Inflammatory macrophage (primary cell): ENCODE measurements at places on chromosomes 1 and 21.

- no peak for DNase-seq
Observed at GRCh38 chr1:41357451-41358101, 3.7 kb upstream of the FOXO6 start.

DNA sequence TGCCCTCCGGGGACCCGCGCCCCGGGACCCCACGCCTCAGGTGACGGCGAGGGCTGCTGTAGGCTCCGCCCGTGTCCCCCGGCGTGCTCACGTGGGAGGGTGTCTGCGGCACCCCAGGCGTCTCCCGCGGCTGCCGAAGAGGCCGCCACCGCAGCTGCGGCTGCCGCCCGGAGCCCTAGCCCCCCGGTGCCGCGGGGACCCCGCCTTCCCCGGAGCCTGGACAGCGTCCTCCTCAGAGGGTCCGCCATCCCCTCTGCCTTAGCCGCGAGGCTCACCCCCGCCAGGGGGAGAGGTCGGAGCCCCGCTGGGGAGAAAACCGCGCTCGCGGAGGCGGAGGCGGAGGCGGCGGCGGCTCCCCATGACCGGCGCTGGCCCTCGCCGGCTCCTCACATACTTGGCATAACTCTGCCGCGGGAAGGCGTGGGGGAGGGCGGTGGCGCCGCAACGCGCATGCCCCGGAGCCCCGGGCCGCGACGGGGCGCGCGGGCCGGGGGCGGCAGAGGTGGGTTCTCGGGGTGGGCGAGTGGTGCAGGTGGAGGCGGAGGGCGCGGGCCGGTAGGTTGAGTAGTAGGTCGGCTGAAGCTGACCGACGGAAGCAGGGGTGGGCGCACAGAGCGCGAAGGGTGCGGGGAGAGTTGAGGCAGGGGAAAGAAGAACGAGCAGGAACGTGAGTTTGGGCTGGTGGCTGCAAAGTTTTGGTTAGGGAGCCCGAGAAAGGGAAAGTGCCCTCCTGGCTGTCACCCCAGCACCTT, 700 bp upstream of the SYDE2 start:
- peak; percentile 35 for DNase-seq

DNA sequence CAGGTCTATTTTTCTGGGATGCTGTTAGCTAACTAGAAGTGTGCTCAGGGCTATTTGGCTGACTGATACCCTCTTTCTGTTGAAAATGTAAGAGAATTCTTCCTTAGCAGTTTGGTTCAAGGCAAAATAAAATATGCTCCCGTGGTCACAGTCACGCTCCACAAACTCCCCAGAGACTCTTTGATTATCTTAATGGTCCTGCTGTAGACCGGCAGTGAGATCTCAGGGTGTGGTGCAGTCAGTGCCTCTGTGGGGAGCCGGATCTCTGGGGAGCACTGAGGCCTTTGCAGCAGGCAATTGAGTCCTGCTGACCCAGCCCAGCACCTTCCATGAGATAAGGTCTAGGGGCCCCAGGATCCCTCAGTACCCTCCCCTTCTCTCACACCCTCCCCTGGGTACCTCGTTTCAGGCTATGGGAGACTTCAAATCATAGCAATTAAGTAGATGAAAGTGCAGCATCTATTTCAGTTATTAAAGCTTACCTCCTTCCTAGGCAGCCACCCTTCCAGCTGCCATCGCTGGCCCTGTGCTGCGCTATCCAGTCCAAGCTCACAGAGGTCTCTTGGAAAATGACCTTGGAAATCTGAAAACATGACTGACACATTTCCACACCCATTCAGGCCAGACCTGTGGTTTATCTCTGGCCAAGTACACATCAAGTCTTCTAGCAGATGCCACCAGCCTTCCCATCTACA, 98.1 kb downstream of the SEC16B start:
- no peak for DNase-seq

GRCh38 chr21:41068967-41069642, 98.9 kb upstream of the BACE2 start:
- DNase-seq: peak; percentile 37

DNA sequence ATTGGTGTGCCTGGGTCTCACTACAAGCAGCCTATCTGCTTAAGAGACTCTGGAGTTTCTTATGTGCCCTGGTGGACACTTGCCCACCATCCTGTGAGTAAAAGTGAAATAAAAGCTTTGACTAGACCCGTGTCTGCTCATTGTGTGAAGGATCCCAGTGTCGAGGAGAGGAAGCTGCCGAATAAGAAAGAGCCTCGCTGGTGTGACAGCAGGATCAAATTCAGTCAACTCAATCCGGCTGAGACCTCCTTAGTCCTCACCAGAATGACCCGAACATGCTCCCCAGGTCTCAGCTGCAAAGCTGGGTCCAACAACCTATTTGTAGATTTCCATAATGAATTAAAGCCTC, 14.8 kb downstream of the CD2 start:
- no peak for DNase-seq

DNA sequence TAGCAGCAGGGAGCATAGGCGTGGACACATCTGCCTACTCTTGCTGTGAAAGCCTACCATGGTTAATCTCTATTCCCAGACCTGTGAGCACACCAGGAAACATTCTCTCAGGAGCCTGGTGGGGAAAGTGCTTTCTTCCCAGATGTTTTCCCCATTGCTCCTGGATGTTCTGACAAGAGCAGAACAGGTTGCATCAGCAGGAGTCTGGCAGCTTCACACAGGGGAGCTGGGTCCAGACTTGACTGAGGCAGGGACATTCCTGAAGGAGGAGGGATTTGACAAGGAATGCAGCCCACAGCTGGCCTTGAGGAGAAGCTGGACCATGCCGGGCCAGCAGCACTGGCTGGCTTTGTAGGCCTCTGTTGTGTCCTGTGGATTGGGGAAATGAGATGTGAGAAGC, 21.0 kb upstream of the ARTN start:
- DNase-seq: no peak

- no peak for DNase-seq
Observed at GRCh38 chr1:236492378-236492777, 31.4 kb upstream of the LGALS8 start.

DNA sequence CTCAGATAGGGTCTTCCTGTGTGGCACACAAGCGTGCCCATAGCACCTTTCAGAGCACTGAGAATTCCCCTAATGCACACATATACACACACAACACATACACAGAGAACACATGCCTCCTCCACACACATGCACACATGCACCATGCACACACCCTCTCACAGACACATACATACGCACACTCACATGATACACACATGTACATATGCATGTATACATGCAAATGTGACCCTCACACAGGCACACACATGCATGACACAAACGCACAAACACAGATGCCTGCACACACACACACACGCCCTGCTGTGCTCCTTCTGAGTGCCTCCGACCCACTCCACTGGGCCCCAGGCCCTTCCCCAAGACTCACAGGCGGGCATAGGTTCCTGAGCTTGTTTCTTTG, 251.0 kb downstream of the PTPRU start:
- DNase-seq: no peak

- no peak for DNase-seq
Observed at GRCh38 chr1:223345720-223346119, 18.3 kb downstream of the SUSD4 start.

DNA sequence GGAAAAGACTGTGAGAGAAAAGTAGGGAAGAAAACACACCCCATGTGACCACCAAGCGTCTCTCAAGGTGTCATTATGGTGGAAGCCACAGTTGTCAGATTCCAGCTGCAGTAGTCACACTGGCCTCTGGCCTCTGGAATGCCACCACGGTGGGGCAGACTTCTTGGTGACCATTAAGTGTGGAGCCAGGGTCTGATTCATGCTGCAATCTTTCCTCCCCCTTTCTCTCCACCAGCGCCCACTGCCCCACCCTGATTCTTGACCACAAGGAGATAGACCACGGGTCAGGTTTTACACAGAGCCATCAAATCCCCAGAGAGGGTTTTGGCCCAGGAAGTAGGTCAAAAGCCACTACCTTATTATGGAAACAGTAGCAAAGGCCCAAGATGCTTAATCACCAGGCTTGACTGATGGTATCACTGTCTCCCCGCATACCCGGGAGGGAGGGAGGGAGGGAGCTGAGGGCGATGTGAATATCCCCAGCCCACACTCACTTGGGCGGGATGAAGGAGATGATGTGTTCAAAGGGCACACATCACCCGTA, 52.7 kb upstream of the GRHL3 start:
- no peak for DNase-seq

GRCh38 chr1:70048336-70049094, 156.9 kb downstream of the LRRC40 start:
- DNase-seq: no peak

DNA sequence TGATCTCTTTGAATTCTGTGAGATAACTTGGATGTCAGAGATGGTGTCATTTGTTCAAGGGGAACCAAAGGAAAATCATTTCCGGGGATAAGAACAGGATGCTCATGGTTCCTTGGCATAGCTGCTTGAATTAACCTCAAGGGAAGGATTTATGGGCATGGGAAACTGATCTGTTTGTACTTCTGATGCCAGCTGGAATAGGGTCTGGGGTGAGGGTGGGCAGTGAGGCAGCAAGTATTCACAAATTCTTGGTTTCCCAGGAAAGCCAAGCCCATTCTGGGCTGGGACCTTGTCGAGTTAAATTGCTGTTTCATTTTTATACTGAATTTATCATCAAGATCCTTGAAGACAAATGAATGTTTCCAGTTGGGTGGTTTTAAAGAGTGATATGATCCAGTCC, 14.1 kb downstream of the INTS3 start:
- DNase-seq: no peak

GRCh38 chr1:93625582-93626327, 55.9 kb downstream of the BCAR3 start:
- DNase-seq: no peak

DNA sequence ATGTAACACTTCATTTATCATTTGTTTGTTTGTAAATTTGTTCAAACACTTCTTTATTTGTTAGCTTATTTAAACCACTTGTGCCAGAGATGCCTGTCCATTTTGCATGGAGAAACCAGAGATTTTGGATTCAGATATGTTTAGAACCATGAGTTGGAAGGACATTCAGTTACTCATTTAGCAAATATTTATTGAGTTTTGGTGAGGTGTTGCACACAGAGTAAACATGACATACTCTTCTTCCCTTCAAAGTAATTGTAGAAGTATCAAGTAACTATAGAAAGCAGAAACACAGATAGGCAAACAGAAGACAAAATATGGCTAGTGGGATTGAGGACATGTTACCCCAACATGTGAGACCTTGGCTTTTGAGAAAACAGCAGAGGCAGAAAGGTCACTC, 136.8 kb upstream of the USP25 start:
- DNase-seq: no peak

- no peak for DNase-seq
Observed at GRCh38 chr1:211247921-211248320, 11.2 kb upstream of the RCOR3 start.

DNA sequence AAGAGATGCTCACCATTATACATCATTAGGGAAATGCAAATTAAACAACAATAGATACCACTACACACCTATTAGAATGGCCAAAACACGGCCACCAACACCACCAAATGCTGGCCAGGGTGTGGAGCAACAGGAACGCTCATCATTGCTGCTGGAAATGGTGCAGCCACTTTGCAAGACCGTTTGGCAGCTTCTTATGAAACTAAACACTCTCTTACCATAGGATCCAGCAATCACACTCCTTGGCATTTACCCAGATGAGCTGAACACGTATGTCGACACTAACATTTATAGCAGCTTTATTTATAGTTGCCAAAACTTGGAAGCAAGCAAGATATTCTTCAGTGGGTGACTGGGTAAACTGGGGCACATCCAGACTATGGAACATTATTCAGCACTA, 28.9 kb upstream of the ADARB1 start:
- no peak for DNase-seq

GRCh38 chr1:25568834-25569596, 25.6 kb downstream of the LDLRAP1 start:
- no peak for DNase-seq

DNA sequence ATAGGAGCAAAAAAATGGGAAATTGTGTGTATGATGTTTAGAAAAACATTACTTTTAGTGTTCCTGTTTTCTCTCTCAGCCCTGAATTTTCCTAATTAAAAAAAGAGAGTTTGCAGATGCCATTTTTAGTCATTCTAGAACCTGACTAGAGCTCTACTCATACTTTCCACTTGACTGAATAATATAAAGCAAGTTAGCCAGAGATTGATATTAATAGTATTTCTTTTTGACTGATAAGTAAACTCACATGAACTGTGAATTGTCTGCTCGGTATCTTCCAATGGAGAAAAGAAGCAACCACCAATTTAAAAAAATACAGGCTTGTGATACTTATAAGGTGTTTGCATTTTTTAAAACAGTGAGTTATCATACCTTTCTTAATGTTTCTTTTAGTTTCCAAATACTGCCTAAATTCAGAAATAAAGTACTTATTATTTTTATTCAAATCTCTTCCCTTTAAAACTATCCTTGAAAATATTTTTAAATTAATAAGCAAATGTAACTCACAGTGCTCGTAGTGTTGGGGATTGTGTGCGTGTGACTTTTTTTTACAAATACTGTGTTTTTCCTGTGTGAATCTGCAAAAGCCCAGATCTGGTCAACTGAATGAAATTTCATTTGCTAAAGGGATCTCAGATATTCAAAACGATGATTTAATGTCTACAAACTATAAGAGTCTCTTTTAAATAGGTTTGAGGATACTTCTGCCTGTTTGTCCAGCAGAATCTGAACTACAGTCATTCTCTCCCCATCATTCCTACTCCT, 9.8 kb downstream of the RAP1A start:
- DNase-seq: no peak

- DNase-seq: no peak
Observed at GRCh38 chr1:101407505-101408211, 170.8 kb downstream of the S1PR1 start.

DNA sequence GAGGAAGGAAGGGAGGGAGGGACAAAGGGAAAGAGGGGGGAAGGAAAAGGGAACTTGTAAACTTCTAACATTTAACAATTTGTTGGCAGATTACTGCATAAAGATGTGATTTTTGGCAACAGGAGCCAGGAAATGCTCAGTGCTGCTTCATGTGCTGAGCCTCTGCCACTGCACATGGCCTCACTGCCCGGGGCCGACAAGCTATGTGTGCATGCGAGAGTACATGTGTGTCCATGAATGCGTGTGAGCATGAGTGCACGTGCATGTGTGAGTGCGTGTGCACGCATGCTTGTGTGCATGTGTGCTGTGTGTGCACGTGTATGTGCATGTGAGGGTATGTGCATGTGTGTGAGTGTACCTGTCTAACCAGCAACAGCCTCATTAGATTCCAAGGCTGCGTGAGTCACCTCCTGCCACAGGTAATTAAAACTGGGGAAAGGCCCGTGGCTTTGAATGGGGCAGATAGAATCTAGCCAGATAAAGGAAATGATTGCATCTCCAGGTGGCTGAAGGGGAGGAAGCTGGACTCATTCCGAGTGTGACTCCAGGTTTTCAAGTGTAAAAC, 41.4 kb upstream of the TSPEAR start:
- peak; percentile 24 for DNase-seq

DNA sequence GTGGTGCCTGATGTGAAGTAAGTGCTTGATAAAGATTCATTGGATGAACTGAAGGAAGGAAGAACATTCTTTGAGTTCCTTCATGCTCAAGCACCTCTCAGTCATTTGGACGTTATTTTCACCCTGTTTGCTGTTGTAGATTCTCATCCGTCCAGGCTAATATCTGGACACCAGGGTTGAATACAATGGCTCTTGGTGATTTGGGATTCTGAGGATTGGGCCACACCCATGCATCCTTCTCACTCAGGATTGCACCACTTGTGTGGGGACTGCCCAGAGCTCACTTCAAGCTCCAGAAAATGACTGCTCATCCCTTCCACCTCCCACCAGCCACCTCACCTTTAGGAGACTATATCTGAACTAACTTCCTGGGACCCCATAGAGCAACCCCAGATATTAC, 117.1 kb upstream of the IPO9 start:
- DNase-seq: no peak

- no peak for DNase-seq
Observed at GRCh38 chr21:16460936-16461335, 731.2 kb downstream of the USP25 start.

- no peak for DNase-seq
Observed at GRCh38 chr21:43768868-43769167, 7.3 kb downstream of the CSTB start.
